K562 (cell line): ENCODE measurements at places on chromosomes 1 and 21. TPM values are rescaled to one million over a fixed set of nuclear protein-coding genes. Genes with fewer than 3 reads are reported as not detected.

GRCh38 chr1:96387785-96388184 lies 333.8 kb upstream of the PTBP2 start:
- H3K4me1 ChIP-seq, result no peaks in the 10 kb centered on the region
- no peak for DNase-seq
- no peak overlapping the region for H3K27ac ChIP-seq
- no peaks in the 10 kb centered on the region for H3K27me3 ChIP-seq

DNA sequence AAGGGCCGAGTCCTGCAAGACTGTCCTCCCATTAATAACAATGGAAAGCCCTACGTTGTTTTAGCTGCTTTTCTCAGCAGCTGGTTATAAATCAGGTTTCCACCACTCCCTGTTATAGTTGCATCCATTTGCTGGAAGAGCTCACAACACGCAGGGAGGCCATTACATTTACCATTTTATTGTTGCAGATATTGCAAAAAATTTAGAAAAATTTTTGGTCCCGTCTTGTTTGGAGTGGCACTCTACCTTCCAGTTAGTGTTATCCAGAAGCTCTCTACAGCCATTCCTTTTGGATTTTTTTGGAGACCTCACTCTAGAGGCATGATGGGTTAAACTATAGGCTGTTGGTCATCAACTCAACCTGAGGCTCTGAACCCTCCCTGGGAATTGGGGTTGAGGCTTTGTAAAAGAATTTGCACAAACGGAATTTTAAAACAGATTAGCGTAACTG lies 1532.1 kb upstream of the TPTE start:
- no peaks in the 10 kb centered on the region for H3K36me3 ChIP-seq
- H3K27ac ChIP-seq, result no peak overlapping the region
- H3K27me3 ChIP-seq, result no peaks in the 10 kb centered on the region
- no peaks in the 10 kb centered on the region for H3K4me1 ChIP-seq
- H3K4me3 ChIP-seq, result no peak overlapping the region

DNA sequence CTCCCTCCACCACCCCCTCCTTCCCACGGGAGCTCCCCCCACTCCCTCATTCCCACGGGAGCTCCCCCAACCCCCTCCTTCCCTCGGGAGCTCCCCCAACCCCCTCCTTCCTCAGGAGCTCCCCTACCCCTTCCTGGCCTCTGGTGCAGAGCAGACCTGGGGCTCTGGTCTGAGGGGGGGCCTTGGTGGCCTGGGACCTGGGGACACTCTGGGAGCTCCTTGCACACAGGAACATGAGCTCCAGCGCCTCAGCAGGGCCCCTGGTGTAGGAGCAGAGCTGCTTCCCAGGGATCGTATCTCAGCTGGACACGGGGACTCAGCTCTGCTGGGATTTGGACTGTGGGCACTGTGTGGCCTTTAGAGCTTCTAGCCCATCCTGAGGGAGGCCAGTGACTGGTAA lies 19.7 kb upstream of the PRSS38 start:
- no peak overlapping the region for H3K27ac ChIP-seq
- DNase-seq, result no peak
- no peaks in the 10 kb centered on the region for H3K36me3 ChIP-seq
- H3K27me3 ChIP-seq, result peaks cover 6% of the 10 kb centered on the region; the same call in 1 of the 2 replicates
- H3K4me3 ChIP-seq, result no peak overlapping the region

GRCh38 chr1:201351617-201352016 lies 25.9 kb downstream of the TNNT2 start:
- no peaks in the 10 kb centered on the region for H3K36me3 ChIP-seq
- peaks cover 34% of the 10 kb centered on the region for H3K27me3 ChIP-seq
- no peak overlapping the region for H3K4me3 ChIP-seq
- no peaks in the 10 kb centered on the region for H3K4me1 ChIP-seq

DNA sequence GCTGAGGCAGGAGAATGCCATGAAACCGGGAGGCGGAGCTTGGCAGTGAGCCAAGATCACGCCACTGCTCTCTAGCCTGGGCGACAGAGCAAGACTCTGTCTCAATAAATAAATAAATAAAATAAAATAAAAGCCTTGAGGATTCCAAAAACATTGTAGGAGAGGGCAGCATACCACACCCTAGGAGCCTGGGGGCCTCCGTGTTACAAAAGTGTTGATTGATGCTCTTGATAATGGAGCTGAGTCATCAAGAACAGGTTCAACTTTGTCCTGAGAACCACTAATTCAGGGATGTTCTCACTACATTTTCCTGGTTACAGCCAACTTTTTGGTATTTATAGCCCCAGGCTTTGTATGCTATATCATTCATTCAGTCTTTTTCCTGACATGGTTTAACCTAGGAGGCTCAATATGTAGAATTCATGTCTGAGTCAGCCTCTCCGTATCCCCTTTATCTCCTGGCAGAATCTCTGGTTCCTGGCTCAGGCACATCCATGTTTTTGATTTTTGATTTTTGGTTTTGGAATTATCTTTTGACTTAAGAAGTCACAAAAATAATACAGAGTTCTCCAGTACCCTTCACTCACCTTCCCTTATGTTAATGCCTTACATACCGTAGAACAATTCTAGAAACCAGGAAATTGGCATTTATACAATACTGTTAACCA lies 69.4 kb downstream of the LRRC8D start:
- H3K36me3 ChIP-seq, result peaks cover 8% of the 10 kb centered on the region; the same call in 2 of the 3 replicates
- no peaks in the 10 kb centered on the region for H3K27me3 ChIP-seq
- DNase-seq, result peak; percentile 57
- peaks cover 16% of the 10 kb centered on the region for H3K4me1 ChIP-seq

DNA sequence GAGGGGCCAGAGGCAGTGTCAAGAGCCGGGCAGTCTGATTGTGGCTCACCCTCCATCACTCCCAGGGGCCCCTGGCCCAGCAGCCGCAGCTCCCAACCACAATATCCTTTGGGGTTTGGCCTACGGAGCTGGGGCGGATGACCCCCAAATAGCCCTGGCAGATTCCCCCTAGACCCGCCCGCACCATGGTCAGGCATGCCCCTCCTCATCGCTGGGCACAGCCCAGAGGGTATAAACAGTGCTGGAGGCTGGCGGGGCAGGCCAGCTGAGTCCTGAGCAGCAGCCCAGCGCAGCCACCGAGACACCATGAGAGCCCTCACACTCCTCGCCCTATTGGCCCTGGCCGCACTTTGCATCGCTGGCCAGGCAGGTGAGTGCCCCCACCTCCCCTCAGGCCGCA lies at the start of gene BGLAP:
BGLAP (plus strand) TSS at position 259 of the 400 bp plus-strand sequence; CDS start at position 307, 48 bp downstream.
- H3K4me3 ChIP-seq, result no peak within 1 kb of the TSS
- no peak within 1 kb of the TSS for H3K27ac ChIP-seq
- peaks cover 19% of the 10 kb centered on the region; the same call in 2 of the 3 replicates for H3K36me3 ChIP-seq
- no peaks in the 10 kb centered on the region for H3K27me3 ChIP-seq
- no peak for DNase-seq
- H3K4me1 ChIP-seq, result no peaks in the 10 kb centered on the region; the same call in 2 of the 3 replicates

- no peaks in the 10 kb centered on the region for H3K36me3 ChIP-seq
- H3K4me1 ChIP-seq, result no peaks in the 10 kb centered on the region
- no peaks in the 10 kb centered on the region for H3K27me3 ChIP-seq
Observed at GRCh38 chr1:187001198-187001889, 172.6 kb downstream of the PLA2G4A start.

DNA sequence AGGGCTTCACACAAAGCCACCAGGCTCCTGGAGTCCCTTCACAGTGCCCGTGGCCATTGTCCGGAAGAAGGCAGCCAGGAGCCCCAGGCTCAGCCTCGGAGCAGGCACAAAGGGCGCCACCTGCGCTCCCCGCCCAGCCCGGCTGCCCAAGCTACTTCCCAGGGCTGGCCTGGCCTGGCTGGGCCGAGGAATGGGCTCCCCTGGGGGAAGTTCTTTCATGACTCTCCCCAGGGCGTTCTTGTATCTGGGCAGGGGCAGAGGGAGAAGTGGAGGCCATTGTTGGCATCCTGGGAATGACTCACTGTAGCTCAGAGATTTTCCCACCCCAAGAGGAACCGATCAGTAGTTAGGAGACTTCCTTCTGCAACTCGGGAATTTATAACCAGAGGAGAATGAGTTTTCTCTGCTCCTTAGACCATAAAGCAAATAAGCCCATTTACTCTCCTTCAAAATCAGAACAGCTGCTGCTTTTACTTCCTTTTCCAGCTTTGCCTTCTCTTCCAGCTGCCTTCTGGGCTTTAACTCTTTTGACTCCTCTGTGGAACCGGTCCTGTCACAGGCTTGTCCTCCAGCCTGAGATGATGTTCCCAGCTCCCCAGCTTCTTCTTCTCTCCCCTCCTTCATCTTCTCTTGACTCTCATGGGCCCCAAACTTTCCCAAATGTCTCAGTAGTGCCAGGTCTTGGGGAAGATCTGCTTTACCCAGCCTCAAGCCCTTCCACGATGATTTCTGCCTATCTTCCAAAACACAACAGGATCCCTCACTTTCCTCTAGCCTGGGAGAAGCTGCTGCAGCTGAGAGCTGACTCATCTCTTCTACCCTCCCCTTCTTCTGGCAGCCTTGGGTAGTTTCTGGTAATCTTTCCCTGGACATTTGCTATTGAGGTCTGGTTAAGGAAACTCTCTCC lies 118.7 kb upstream of the CD34 start:
- no peak overlapping the region for H3K4me3 ChIP-seq
- H3K36me3 ChIP-seq, result no peaks in the 10 kb centered on the region
- no peak overlapping the region for H3K27ac ChIP-seq
- H3K4me1 ChIP-seq, result no peaks in the 10 kb centered on the region
- H3K27me3 ChIP-seq, result peaks cover 87% of the 10 kb centered on the region

DNA sequence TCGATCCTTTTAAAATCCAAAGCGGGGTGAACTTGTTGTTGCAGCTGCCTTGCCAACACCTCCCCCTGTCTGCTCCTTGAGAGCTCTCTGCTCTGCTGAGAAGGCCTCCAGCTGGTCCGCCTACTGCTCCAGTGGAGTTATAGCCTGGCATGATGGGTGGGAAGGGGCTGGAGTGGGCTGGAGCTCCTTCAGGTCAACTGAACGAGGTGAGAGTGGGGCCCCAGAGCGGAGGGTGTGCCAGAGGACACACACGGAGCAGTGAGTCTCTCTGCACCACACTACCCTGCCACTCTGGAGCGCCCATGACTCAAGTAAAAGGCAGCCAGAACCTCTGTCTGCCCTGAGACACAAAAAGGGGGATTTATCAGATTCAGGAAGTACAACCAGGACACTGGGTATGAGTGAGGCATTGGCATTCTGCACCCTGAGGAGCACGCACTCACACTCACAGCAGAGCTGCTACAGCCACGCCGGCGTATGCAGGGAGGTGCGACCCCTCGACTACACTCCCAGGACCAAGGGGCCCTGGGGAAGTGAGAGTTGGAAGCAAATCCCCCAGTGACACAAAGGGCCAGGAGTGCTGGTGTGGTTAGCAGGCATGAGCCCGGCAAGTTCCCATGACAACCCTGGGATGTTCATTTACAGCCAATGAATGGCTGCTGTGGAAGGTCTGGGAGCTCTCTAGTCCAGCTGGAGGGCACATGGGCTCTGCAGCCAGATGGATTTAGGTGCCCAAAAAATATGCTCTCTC lies 28.0 kb upstream of the EVA1B start:
- H3K4me1 ChIP-seq, result peaks cover 16% of the 10 kb centered on the region
- peaks cover 90% of the 10 kb centered on the region; the same call in 2 of the 3 replicates for H3K36me3 ChIP-seq
- no peak overlapping the region for H3K4me3 ChIP-seq
- no peak overlapping the region for H3K27ac ChIP-seq

DNA sequence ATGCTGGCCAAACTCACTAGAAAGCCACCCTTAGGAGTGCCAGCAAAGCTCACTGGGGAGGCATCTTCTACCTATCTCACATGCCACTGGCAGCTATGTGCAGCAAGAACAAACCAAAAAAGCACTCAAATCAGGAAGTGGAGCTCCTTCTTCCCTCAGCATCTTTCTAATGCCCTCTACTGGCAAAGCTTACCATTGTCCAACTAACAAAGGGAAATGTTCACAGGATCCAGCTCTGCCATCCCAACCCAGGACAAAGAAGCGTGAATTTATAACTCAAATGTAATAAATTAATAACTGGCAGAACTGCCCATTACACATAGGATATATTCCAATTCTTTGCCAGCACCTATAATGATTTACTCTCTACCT lies 38.9 kb downstream of the LEPR start:
- H3K27me3 ChIP-seq, result no peaks in the 10 kb centered on the region
- H3K36me3 ChIP-seq, result peaks cover 21% of the 10 kb centered on the region
- no peak overlapping the region for H3K4me3 ChIP-seq
- H3K27ac ChIP-seq, result no peak overlapping the region
- DNase-seq, result no peak

ITLN2 gene
- not detected in 2 replicates for total RNA-seq

CDCA8 gene
- total RNA-seq, result 72.5 and 81.8 TPM in 2 replicates

- DNase-seq, result no peak
- H3K4me1 ChIP-seq, result no peaks in the 10 kb centered on the region
- H3K4me3 ChIP-seq, result no peak overlapping the region
Observed at GRCh38 chr1:241157435-241157834, 199.6 kb downstream of the RGS7 start.

C4BPA gene
- total RNA-seq, result 0.18 and 0.47 TPM in 2 replicates

- H3K27me3 ChIP-seq, result no peaks in the 10 kb centered on the region
- DNase-seq, result no peak
- H3K36me3 ChIP-seq, result no peaks in the 10 kb centered on the region
- no peak overlapping the region for H3K4me3 ChIP-seq
- no peaks in the 10 kb centered on the region for H3K4me1 ChIP-seq
- no peak overlapping the region for H3K27ac ChIP-seq
Observed at GRCh38 chr1:237226177-237226944, 184.4 kb downstream of the RYR2 start.

RXFP4 gene
- not detected in 2 replicates for total RNA-seq

- no peak for DNase-seq
- H3K4me3 ChIP-seq, result no peak overlapping the region
- no peaks in the 10 kb centered on the region for H3K36me3 ChIP-seq
- no peak overlapping the region for H3K27ac ChIP-seq
- peaks cover 5% of the 10 kb centered on the region for H3K4me1 ChIP-seq
Observed at GRCh38 chr1:181179987-181180365, 91.5 kb downstream of the IER5 start.

ABCA4 gene
- not detected in 2 replicates for total RNA-seq

RNF186 gene
- total RNA-seq, result not detected in 2 replicates

DNA sequence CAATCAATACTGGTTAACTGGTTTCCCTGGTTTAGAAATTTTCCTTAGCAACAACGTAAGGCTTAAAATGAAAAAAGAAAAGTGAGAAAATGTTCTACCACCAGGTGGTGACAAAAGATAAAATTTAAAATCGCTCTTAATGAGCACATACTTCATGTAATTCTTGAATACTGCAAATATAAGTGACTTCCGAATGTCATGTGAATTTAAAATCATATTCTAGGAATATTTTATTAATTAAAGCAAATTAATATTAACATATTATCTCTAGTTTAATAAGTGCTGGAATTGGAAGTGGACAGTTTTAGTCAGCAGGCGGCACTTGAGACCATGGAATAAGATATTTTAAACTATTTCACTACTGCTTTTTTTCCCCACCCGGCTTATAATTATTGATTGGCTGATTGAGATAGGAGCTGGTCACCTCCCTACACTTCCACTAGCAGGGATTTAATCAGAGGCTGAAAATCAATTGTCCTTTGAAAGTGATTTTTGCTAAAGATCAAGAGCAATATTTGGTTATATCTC lies 5.0 kb upstream of the ADAMTS1 start:
- H3K4me1 ChIP-seq, result no peaks in the 10 kb centered on the region
- DNase-seq, result peak; percentile 45
- H3K36me3 ChIP-seq, result no peaks in the 10 kb centered on the region
- H3K4me3 ChIP-seq, result no peak overlapping the region
- H3K27me3 ChIP-seq, result no peaks in the 10 kb centered on the region
- H3K27ac ChIP-seq, result no peak overlapping the region
